ENCODE measurements at places on chromosomes 5 and 9.

- no peak for DNase-seq
These were observed 12.6 kb upstream of the KIF27 start for GRCh38 chr9:83933790-83934189.

GRCh38 chr9:90906316-90907055, 104.9 kb downstream of the SYK start:
- no peak for DNase-seq

- DNase-seq: no peak
These were observed 800.6 kb downstream of the KCTD16 start for GRCh38 chr5:144971108-144971850.

DNA sequence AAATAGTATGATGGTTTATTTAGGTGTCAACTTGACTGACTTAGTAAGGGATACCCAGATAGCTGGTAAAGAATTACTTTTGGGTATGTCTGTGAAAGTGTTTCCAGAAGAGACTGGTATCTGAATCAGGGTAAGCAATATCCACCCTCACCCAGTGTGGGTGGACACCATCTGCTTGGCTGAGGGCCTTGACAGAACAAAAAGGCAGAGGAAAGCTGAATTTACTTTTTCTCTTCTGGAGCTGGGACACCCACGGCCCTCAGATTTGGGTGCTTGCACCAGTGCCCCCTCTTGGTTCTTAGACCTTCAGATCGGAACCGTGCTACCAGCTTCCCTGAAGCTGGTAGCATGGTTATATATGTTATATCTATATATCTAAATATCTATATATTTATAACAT, 489.5 kb upstream of the MPDZ start:
- no peak for DNase-seq

DNA sequence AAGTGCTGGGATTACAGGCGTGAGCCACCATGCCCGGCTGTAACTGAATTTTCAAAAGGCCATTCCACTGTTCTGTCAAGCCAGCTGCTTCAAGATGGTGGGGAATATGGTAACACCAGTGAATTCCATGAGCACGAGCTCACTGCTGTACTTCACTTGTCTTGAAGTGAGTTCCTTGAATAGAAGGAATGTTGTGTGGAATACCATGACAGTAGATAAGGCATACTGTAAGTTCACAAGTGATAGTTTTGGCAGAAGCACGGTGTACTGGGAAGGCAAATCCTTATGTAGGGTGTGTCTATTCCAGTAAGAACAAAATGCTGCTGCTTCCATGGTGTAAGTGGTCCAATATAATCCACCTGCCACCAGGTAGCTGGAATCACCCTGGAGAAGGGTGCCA, 6.6 kb upstream of the PRXL2C start:
- no peak for DNase-seq

DNA sequence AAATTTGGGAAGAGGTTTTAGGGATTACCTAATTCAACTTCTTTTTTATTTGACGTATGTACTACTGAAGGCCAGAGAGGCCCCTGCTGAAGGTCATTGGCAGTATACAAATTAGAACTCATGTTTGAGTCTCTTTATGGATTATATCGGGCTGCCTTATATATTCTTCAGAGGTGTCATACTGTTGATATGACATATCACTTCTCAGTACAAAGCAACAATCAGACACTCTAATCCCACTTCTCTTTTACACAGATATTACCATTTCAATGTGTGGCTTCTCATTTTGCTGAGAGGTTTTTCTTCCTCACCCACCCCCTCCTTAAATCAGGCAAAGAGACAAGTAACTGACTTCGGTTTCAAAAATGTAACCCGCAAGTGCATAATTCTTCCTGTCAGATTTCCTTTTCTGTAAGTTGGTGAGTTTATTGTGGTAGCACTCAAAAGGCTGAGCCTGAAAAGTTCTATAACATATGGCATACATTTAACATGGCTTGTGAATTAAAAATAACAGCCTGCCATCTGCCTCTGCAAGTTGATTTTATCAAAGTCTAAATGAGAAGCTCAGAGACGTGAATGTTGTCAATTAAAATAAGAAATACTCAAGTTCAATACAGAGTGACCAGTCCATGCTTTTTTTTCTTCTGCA, 163.6 kb upstream of the RORB start:
- DNase-seq: no peak

DNA sequence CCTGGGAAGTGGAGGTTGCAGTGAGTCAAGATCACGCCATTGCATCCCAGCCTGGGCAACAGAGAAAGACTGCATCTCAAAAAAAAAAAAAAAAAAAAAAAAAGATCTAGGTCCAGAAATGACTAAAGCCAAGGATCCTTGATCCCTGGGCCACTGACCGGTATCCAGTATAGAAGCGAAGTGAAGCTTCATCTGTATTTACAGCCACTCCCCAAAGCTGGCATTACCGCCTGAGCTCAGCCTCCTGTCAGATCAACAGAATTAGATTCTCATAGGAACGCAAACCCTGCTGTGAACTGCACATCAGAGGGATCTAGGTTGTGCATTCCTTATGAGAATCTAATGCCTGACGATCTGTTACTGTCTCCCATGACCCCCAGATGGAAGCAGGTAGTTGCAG, 9.3 kb downstream of the CSNK1A1 start:
- DNase-seq: no peak

- DNase-seq: peak; percentile 19
These were observed 306.3 kb upstream of the KCNN2 start for GRCh38 chr5:114055318-114056184.

DNA sequence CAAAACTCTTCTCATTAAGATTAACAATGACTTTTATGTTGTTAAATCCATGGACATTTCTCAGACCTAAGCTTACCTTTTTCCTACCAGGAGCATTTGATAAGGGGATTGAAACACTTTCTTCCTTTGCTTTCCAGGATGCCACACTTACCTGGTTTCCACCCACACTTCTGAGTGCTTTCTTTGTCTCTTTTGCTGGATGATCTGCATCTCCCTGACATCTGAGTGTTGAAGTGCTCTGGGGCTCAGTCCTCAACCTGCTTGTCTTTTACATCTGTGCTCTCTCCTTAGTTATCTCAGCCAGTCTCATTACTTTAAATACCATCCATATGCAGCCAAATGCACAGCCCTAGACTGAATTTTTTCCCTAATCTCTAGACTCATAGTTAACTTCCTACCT, 22.9 kb upstream of the GRIA1 start:
- no peak for DNase-seq

GRCh38 chr9:15837079-15837679, 284.3 kb downstream of the CCDC171 start:
- no peak for DNase-seq

DNA sequence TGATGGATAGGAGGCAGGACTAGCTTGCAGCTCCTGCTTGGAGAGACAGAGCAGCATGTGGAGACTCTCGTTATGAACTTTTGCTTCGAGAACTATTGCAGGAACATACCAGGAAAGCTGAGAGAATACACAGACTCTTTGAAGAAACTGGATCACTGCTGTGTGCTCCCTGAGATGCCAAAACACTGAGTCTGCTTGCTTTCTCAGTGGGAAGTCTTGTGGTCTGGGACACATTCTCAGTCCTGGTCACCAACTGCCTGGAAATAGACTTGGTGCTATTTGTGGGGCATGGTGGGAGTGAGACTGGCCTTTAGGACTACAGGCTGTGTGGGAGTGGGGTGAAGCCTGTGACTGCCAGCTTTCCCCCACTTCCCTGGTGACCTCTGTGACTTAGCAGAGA, 252.6 kb downstream of the MED10 start:
- DNase-seq: no peak

GRCh38 chr5:1672396-1672795, 127.2 kb downstream of the MRPL36 start:
- DNase-seq: no peak

GRCh38 chr5:131222731-131223130, 41.1 kb upstream of the CDC42SE2 start:
- no peak for DNase-seq

GRCh38 chr9:132509928-132510874, 72.2 kb upstream of the BARHL1 start:
- DNase-seq: no peak

DNA sequence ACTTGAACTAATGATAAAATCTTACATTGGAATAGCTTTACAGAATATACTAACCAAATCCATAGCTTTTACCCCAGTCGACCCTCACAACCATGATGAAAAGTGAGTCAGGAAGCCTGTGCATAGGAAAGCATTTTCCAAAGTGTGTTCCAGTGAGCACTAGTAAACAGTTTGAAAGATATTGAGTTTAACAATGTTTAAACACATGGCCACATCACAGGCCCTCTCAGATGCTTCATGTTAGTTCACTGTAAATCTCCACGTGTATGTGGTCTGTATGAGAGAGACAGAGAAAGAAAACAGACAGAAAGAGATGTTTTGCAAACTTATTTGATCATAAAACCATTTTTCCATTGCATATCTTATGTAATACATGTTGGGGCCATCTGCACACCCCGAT, 27.0 kb downstream of the PRUNE2 start:
- no peak for DNase-seq

DNA sequence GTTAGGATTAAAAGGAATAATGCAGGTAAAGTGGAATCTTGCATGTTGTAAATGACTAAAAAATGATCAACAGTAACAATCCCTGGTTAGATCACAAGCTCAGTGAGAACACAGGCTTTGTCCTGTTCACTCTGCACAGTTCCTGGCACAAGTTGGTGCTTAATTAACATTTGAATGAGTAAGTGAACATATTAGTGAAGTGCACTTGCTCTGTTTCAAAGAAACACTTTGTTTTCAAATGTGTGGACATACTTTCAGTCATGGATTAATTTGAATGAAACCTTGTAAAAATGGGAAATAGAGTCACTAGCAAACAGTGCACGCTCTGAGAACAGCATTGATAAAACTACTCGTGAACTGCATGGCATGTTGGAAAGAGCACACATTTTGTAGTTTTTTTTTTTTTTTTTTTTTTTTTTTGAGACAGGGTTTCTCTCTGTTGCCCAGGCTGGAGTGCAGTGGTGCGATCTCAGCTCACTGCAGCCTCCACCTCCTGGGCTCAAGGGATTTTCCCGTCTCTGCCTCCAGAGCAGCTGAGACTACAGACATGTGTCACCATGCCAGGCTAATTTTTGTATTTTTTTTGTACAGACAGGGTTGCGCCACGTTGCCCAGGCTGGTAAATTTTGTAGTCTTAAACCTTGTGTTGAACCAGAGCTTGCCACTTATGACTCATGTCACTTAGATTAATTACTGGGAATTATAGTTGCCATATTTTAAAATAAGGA, 159.9 kb downstream of the LURAP1L start:
- no peak for DNase-seq

GRCh38 chr9:125922854-125923253, 175.7 kb downstream of the PBX3 start:
- DNase-seq: no peak

- no peak for DNase-seq
These were observed 17.7 kb upstream of the FAM174A start for GRCh38 chr5:100517301-100517974.

- no peak for DNase-seq
These were observed 224.1 kb downstream of the CACNA1B start for GRCh38 chr9:138101444-138102234.

DNA sequence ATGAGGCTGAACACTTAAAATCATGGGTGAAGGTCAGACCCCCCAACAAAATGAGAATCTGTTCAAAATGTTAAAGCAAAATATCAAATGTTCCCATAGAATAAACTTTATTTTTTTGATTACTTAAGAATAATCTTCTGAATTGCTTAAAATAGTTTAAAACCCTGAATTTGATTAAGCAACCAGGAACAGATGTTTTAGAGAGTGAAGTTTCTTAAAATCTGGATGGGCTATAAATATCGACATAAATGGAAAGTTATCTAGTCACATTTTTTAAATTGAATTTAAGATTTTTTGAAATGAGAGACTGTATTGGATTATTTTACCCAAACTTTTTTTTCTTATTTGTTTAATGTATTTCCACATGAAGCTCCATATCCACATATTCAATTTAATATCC, 98.5 kb downstream of the ADAMTS12 start:
- DNase-seq: no peak

DNA sequence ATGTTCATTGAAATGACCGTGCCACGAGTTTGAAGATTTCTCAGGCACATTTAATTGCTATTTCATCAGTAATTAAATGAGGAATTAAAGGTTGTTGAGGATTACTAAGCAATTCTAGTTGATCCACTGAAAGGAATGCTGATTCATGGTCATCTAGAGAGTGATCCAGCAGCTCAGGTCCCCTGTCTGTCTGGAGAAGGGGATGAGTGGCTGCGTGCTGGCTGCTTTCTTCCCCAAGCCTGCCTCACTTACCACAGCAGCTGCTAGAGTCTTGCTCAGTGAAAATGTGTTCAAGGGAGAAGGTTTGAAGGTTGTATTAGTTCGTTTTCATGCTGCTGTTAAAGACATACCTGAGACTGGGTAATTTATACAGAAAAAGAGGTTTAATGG, 7.8 kb upstream of the TGFBI start:
- no peak for DNase-seq

DNA sequence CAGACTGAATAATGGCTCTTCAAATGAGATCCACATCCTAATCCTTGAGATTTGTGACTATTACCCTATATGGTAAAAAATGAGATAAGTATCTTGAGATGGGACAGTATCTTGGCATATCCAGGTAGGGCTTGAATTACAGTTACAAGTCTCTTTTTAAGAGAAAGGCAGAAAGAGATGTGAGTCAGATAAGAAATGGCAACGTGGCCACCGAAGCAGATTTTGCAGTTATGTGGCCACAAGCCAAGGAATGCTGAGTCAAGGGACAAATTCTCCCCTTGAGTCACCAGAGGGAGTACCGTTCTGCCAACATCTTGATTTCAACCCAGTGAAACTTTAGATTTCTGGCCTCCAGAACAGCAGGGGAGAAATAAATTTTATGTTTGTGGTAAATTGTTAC, 1983.0 kb upstream of the C9orf72 start:
- peak; percentile 57 for DNase-seq

GRCh38 chr9:86550401-86550800, 196.2 kb upstream of the TUT7 start:
- DNase-seq: no peak

- no peak for DNase-seq
These were observed 59.8 kb upstream of the TBC1D9B start for GRCh38 chr5:179967489-179967888.

DNA sequence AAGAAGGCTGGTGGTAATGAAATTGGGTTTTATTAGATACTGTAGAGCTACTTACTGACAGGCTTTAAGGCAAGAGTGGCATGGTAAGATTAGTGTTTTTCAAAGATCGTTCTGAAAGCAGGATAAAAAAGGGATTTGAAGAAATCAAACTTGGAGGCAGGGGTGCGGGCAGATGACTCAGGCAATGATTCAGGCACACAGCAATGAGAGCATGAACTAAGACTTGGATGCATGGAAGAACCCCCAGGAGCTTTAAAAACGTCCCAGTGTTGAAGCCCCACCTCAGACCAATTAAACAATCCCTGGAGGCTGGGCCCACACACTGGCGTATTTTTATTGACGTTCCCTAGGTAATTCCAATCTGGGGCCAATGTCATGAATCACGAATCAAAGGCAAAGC, 102.5 kb downstream of the SREK1 start:
- DNase-seq: peak; percentile 66

GRCh38 chr5:108729242-108729615, 18.5 kb upstream of the FER start:
- no peak for DNase-seq

DNA sequence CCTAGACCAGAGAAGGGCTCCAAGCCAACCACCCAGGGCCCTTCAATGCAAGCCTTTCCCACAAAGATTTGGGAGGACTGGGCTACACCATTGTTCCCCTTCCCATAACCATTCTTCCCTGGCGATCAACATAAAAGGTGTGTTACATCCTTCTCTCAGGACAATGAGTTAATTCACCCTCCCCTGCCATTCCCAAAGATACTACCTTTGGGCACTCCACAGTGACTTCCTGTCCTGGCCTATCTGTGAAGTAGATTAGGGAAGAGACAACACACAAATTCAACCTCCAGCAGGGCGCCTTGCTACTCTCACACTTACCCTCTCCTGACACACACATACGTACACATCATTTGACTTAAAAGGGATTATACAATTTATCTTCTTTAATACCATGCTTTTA, 23.2 kb upstream of the IL17B start:
- no peak for DNase-seq

All from T1000 (cell line).